ENCODE measurements at places on chromosomes 1 and 21. TPM values are rescaled to one million over a fixed set of nuclear protein-coding genes. Genes with fewer than 3 reads are reported as not detected.
A peak's percentile ranks its signal among the peaks of the same experiment; 100 is the strongest.

DNA sequence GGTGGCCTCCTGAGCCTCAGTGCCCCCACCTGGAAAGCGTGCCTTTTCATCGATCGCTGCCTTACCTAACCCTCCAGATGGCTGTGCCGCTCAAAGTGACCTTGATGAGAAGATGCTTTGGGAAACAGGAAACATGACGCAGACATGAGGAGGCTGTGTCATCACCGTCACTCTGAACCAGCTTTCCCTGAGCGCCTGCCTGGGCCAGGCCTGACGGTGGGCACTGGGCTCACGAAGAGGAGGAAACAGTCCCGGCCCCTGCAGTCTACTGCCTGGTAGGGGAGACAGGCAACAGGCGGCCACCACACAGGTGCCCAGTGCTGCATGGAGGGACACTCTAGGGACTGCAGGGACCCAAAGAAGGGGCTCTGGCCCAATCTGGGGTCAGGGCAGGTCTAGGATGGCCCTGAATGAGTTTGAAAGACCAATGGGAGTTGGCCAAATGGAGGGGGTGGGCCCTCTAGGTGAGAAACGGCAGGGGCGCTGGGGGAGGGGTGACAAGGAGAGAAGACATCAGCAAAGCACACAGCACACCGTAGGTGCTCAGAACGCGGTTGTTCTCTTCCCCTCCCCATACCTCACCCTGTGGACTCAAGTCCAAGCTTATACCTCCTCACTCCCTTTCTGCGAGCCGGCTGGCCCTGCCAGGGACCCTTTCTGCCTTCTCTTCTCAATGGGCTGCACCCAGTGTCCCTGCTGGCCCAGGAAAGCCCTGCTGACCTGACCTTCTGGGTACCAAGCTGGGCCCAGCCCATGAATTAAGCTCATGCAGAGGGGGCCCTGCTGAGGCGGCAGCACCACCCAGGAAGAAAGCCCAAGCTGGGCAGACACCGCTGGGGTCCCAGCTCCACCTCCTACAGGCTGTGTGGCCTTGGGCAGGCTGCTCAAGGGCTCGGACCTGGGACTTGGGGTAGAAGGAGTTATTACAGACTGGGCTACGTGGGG is 44.9 kb downstream of the GLIS1 start:
- DNase-seq: no peak

DNA sequence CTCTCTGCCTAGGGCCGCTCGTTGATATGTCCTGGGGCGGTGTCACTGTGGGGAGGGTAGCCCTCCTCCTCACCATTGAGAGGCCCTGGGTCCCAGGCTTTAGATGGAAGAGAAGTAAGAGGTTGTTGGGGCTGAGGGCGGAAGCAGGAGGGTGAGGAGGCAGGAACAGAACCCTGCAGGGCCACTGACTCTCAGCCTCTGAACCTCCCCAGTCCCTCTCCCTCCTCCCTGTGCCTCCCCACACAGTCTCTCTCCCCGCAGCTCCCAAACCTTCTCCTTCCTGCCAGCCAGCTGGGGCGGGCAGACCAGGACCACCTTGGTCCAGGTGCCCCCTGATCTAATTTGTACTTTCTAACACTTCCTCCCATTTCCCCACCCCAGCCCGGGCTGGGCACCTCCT is 14.3 kb upstream of the FAM131C start:
- DNase-seq: no peak

GRCh38 chr1:94862718-94863117 is 42.6 kb downstream of the SLC44A3 start:
- DNase-seq: no peak

- DNase-seq: no peak
These were observed 47.0 kb downstream of the EXO1 start for GRCh38 chr1:241895013-241895412.

GRCh38 chr1:57951390-57951789 is 527.5 kb upstream of the DAB1 start:
- no peak for DNase-seq

DNA sequence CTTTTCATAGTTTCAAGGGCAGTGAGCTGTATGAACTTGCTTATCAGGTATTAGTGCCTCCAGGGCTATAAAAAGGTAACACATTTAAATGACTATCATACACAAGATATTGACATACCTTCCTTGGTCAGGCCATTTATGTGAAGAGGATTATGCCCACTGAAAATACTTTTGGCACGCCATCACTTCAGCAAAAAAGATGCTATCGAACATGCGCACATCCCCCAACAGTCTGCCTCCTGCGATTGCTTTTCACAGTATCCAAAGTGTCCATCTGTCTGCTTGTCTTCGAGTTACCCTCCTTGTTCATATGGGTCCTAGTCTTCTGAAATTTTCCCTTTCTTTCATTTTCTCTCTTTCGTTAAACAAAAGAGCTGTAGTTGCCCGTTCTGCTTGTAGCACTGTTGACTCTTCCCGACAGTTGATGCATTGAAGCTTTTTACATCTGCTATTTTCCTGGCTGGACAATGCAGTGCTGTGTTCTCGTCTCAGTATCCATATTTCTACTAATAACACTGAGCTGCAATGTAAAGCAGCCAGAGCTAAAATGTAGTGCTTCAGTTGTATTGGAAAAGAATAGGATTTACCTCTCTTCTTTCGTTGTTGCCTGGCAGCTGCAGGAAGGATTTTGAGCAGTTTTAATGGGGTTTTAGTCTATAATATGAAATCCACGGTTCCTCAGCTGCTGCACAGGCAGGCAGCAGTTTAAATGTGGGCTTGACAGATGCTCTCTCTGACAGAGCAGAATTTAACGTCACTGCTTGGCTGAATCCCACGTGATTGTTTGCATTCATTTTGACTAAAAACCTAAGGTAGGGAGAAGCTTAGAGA is at the start of gene B3GALT2:
TSS of gene B3GALT2 (minus strand) at position 713 of the 831 bp plus-strand sequence. CDS start 5,051 bp downstream, outside the sequence.
- peak; percentile 79 for DNase-seq

The RBBP5 gene
- 19.6 TPM for polyA plus RNA-seq

The BNIPL gene
- polyA plus RNA-seq: 9.0 TPM

GRCh38 chr1:203907901-203908300 is 46.5 kb downstream of the SNRPE start:
- no peak for DNase-seq

The AK5 gene
- polyA plus RNA-seq: 1.4 TPM

GRCh38 chr1:116131866-116132605 is 20.8 kb downstream of the MAB21L3 start:
- DNase-seq: no peak

- DNase-seq: no peak
These were observed 47.6 kb downstream of the KRTAP19-8 start for GRCh38 chr21:30990514-30991262.

DNA sequence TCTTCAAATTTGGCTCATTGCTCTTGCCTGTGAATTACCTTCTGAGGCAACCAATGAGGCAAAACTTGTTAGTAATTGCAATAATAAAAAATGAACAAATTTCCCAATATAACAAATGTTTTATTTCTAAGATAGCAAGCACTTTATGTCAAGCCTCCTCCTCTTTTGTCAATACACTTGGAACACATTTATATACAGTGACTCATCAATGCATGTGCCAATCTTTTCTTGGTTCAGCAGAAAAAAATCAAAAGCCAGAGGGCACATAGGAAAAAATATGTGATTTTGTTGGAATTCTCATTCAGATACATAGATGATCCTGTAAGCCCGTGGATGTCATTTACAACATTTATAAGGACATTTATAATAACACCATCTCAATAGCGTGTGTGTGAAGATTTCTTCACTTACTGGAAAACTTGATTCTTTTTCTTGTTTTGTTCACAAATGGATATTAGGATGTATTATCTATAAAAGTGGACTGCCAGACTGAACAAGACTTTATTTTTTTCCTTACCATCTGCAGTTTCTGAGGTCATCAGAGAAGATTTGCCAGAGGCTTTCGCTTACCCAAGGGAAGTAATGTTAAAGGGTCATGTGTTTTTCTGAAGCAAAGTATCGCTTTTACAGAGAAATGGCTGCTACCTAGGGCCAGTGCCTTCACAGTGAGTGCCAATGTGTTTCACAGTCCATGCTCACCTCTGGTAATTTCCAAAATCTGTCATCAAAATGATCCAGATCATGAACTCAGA is 645.7 kb upstream of the PTBP2 start:
- no peak for DNase-seq

- DNase-seq: no peak
These were observed 86.5 kb upstream of the RGS1 start for GRCh38 chr1:192489047-192489446.

- DNase-seq: no peak
These were observed 207.1 kb downstream of the NUF2 start for GRCh38 chr1:163528710-163529348.

DNA sequence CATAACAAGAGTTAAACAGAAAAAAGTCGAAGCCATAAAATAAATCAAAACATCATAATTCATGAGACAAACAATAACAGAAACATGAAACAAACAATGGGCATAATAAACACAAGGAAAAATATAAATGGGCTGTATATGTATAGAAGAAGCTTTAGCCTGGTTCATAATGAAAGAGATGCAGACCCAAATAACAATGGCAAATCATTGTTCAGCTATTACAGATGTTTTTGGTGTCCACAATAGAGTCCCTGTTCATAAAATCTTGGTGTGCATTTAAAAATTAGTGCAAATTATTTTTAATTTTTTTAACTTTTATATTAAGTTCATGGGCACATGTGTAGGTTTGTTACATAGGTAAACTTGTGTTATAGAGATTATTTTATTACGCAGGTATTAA is 1185.9 kb upstream of the B3GALT2 start:
- DNase-seq: no peak

- DNase-seq: no peak
These were observed 176.2 kb downstream of the ADGRL4 start for GRCh38 chr1:78830321-78830720.

DNA sequence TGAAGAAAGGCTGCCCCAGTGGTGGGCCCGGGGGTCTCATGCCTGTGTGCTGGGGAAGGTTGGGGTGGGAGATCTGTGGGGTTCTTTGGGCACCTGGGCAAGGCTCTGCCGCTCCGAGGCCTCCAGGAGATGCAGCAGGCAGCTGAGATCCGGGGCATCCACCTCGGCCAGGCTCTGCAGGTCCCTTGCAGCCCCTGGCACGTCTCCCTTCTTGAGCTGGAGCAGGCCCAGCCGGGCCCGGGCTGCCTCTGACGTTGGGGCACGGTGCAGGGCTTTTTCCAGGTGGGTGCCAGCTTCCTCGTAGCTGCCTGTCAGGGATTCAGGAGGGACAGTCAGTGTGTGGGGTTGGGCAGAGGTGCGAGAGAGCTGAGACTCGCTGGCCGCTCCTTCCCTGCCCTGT is 11.4 kb upstream of the MMEL1 start:
- no peak for DNase-seq

The NCF2 gene
- 4.9 TPM for polyA plus RNA-seq

The LRRC71 gene
- 2.7 TPM for polyA plus RNA-seq

The AK4 gene
- polyA plus RNA-seq: 3.8 TPM

The CACHD1 gene
- 38.0 TPM for polyA plus RNA-seq

DNA sequence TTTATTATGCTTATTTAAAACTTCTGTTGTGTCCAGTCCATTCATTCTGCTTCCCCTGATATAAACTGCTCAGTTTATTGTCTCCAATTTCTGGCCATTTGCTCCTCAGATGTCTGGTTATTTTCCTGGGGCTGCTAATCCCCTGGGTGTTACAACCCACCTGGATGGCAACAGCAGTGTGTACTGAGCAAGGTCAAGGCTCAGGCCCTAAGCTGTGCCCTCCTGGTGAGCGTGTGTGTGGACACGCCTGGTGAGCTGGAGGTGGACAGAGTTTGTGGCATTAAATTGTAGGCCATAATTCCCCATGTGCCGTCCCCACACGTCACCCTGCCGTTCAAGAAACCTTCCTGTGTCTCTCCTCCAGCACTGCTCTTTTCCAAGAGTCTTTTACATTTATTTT is 18.1 kb upstream of the KIF1B start:
- no peak for DNase-seq

- DNase-seq: no peak
These were observed 100.3 kb upstream of the C1orf87 start for GRCh38 chr1:60173729-60174505.

DNA sequence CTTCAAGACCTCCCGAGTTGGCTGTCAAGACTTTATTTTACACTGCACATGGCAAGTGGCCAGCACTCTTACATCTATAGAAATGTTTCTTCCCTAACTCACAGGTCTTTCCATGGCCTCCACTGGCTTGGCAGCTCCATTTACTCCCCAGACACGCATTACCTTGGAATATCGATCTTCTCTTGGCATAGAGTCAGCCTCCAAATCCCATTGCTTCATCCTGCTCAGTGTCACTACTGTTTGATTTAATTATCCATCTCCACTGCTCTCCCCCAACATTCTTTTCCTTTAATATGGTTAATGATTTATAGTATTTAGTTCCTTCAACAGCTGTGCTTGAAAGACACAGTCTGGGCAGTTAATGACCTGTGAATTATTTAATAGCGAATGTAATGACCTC is 241.2 kb upstream of the MAP1LC3C start:
- no peak for DNase-seq

GRCh38 chr1:180928331-180929230 is 15.9 kb downstream of the KIAA1614 start:
- DNase-seq: no peak

The NR5A2 gene
- polyA plus RNA-seq: 9.6 TPM

- DNase-seq: no peak
These were observed 33.3 kb upstream of the SUCO start for GRCh38 chr1:172499636-172500141.

GRCh38 chr1:64320470-64320869 is 117.0 kb downstream of the UBE2U start:
- peak; percentile 52 for DNase-seq

The OR14I1 gene
- not detected for polyA plus RNA-seq

The KRTAP11-1 gene
- polyA plus RNA-seq: not detected

The PLA2G2D gene
- polyA plus RNA-seq: 0.15 TPM

DNA sequence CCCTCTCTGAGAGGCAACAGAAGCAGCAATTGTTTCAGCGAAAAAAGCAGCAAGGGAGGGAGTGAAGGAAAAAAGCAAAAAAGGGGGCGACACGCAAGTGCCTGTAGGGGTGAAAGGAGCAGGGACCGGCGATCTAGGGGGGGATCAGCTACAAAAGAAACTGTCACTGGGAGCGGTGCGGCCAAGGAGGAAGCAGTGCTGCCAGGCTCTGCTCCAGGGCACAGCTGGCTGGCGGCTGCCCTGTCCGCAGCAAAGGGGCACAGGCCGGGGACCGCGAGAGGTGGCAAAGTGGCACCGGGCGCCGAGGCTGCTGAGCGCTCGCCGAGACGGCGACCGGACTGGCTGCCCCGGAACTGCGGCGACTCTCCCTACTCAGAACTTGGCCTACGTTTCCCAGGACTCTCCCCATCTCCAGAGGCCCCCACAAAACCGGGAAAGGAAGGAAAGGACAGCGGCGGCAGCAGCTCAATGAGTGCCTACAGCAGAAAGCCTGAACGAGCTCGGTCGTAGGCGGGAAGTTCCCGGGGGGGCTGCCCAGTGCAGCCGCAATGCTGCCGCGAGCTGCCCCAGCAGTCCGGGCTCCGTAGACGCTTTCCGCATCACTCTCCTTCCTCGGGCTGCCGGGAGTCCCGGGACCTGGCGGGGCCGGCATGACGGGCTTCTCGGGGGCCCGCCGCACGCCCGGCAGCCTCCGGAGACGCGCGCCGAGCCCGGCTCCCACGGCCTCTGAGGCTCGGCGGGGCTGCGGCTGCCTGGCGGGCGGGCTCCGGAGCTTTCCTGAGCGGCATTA is 1.0 kb upstream of the CDKN2C start:
- DNase-seq: peak; percentile 93

The NCAM2 gene
- polyA plus RNA-seq: 5.3 TPM

- no peak for DNase-seq
These were observed 610 bp downstream of the SCYL3 start for GRCh38 chr1:169892927-169893644.

Data from left lung (tissue), 14 donors.